ENCODE measurements at places on chromosomes 2 and 18. TPM values are rescaled to one million over a fixed set of nuclear protein-coding genes. Genes with fewer than 3 reads are reported as not detected.

SCYGR4 gene
- total RNA-seq, result not detected

EN1 gene
- total RNA-seq, result not detected

ATP5MC3 gene
- 142 TPM for total RNA-seq

MC5R gene
- total RNA-seq, result not detected

CFAP221 gene
- total RNA-seq, result 1.1 TPM

FAM237A gene
- not detected for total RNA-seq

C2orf15 gene
- 0.28 TPM for total RNA-seq

ANTXR1 gene
- total RNA-seq, result 8.8 TPM

TUBA3D gene
- total RNA-seq, result not detected

TCF23 gene
- total RNA-seq, result not detected

ABCG8 gene
- not detected for total RNA-seq

DNA sequence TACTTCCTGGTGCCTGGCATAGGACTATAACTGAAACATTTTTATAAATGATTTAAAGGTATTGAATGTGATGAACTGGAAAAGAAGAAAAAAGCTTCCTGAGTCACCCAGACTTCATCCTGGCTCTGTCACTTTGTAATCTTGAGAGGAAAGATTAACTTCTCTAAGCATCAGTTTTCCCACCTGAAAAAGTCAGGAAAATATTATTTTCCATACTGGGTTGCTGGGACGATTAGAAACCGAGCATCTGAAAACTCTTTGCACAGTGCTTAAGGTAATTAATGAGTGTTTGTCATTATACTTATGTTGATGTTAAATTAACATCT, 71.8 kb downstream of the FMNL2 start:
- DNase-seq, result no peak

DNA sequence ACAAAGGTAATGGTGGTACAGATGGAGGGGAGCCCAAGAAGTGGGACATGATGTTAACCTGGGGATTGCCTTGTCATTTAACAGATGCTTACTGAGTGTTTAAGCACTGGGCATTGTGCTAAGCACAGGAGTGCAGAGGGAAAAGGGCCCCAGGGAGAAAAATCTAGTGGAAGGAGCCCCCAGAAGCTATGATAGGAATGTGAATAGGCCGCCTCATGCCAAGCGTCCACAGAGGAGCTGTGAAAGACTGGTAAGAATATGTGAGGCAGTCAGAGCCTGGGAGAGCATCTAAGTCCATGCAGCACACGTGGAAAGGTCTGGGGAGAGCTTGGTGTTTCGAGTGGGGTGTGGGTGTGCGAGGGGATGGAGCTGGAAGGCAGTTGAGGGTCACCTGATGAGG, 5.5 kb downstream of the ZNF532 start:
- DNase-seq, result no peak

- DNase-seq, result no peak
These were observed 83.8 kb downstream of the ADAM23 start for GRCh38 chr2:206527153-206527552.

- DNase-seq, result no peak
These were observed 72.1 kb downstream of the PSMG2 start for GRCh38 chr18:12774982-12775381.

DNA sequence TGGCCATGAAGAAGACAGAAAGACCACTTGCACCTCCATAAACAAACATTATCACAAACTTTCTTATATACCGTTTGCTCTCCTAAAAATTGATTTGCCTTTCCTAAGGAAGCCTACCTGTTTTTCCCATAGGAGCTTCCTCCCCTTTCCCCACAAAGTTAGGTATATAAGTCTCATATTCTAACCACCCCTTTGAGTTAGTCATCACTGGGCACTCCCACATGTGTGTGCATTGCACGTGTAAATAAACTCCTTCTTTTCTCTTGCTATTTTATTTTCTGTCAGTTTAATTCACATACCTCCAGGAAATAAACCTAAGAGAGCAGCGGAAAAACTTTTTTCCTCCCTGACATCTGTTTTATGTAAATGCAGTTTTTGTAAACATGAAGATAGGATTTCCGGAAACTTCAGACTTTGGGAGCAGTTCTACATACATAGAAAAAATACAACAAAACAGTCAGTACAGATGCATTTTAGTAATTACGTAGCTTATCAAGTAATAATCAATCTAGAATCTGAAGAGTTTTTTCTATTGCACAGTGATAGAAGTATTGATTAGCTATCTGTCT, 46.6 kb downstream of the PLCL1 start:
- DNase-seq, result no peak

DNA sequence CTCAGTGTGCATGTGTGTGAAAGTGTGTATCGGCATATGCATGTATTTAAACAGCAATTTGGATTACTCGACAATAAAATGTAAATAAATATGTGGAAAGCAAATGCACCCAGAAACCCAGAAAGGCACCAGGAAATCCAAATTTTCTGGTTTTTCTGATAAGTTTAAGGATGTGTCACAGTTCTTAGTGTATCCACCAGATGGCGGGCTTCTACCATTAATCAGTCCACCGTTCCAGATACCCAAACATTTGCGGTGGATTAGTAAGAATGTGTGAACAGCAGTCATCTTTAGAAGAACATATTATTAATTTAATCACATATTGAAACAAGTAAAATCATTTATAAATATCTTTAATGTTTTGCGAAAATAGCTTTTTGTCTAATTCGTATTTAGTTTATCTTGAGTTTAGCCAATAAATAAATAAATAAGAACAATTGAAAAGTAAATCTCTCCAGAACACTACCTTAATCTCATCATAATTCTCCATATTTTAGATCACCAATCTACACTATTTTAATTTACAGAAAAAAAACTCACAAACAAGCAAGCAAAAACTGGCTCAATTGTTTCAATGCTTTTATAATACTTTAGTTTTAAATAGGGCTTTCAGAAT, 298.9 kb downstream of the DSEL start:
- peak; percentile 33 for DNase-seq

- DNase-seq, result no peak
These were observed 147.0 kb downstream of the NEDD4L start for GRCh38 chr18:58190842-58191530.

DNA sequence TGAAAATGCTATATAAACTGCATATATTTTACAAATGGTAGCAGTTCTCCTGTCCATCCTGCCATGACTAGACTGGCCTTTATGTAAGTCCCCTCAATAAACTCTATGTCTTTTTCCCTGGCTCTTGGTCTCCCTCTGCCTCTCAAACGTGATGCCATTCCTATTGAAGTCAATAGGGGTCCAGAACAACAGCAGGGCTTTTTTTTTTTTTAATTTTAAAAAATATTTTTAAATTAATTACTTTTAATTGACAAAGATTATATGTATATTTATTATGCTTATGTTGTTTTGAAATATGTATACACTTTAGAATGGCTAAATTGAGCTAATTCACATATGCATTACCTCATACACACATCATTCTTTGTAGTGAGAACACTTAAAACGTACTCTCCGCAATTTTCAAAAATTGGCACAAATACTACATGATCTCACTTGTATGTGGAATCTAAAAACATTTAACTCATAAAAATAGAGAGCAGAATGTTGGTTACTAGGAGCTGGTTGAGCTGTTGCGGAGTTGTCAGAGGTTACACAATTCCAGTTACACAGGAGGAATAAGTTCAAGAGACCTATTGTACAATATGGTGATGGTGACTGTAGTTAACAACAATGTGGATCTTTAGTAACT, 123.1 kb downstream of the LRRTM4 start:
- no peak for DNase-seq

- no peak for DNase-seq
These were observed 25.1 kb upstream of the ARHGAP25 start for GRCh38 chr2:68709421-68709911.

DNA sequence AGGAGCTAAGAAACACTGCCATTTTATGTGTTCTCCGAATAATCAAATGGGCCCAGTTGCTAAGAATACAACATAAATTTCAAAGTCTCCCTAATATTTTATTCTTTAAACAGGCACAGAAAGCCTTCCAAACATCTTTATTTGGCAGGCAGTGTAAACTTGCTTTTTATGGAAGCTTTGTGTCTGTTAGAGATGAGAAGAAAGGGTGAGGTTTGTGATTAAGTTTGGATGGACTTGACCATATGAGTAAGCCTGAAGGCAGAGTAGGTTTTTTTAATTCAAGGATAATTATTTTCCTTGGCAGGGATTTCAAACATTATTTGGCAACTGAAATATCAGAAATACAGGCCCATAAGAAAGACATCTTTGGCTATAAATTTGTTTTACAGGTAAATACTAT, 62.9 kb downstream of the COX7A2L start:
- DNase-seq, result no peak

DNA sequence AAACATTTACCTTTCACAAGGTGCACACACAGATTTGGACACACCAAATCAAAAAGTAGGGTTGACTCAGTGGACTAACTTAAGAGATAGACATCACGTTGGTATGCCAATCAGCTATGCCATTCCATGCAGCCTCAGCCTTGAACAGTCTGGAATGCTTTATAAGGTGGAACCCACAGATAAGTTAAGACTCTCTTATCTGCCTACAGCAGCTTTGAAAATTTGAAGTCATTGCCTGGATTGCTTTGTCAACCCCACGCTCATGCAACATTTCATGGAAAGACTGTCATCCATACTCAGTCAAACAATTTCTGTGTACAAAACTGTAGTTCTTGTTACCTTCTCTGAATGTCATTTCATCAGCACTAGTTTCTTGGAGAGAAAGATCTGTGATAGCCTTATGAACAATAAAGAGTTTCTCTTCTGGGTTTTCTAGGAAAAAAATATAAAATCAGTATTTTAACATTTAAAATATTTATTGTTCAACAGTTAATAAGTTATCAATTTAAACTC, 1.2 kb downstream of the ERMN start:
- DNase-seq, result no peak

DNA sequence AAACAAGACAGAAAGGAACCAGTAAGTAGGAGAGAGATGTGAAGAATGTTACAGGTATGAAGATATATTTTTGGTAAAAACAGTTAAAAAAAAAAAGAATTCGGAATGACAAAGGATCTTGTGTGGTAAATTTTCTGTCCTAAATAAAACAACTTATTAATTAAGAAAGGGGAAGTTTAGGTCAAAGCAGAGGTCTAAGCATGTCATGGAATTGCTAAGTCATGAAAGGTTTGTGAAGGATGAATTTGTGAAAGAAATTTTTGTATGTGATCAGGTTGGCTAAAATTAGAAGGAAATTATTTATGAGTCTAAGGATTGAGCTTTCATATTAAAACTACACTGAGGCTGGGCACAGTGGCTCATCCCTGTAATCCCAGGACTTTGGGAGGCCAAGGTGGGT, 11.1 kb upstream of the ALPG start:
- no peak for DNase-seq

GRCh38 chr2:174192664-174193063, 55.7 kb downstream of the OLA1 start:
- no peak for DNase-seq

DNA sequence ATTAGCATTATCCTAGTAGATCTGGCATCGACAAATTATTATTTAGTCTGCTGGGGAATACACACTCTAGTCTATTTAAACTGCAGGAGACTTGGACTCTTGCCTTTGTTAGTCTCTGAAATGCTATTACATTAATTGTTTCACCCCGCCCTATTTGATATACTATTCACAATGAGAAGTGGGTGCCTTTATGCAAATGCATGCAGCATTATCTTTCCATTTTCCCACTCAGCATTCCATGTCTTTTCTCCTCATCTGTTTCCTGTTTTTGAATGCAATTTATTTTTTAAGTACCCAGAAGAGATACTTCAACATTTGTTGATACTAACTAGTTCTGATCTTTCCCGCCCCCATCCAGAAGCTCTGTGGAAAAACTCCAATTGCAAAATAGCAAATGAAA, 395.3 kb upstream of the NXPH2 start:
- no peak for DNase-seq

DNA sequence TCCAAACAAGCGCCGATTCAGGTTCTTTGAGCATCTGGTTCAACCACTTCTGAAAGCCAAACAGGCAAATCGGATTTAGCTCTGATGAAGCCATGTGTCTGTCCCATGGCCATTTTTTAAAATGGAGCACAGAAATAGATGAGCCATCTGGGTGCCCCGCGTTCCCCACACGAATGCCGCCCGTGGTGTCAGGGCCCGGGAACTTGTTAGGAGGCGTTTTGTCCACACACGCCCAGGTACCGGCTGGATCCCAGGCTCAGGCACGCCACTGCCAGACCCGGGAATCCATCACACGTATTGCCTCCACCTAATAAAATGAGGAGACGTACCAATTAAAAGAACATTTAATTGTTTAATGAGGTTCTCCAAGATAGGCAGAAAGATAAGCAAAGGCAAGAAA, 374.4 kb upstream of the SALL3 start:
- no peak for DNase-seq

DNA sequence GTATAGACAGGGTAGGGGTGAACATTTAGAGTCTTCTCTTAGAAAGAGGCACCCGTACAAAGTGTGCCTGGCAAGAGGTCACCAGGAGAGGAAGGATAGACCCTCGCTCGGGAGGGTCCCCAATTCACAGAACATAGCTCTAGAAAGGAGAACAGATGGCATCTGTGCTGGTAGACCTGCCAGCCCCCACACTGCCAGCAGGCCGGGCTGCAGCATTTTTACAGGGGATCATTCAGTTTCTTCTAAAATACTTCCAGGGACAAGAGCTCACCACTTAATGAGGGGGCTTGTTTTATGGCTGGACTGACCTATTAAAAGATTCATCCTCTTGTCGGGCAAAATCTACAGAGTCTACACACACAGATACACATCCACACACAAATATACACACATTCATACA, 149.9 kb downstream of the SEPTIN10 start:
- DNase-seq, result no peak

DNA sequence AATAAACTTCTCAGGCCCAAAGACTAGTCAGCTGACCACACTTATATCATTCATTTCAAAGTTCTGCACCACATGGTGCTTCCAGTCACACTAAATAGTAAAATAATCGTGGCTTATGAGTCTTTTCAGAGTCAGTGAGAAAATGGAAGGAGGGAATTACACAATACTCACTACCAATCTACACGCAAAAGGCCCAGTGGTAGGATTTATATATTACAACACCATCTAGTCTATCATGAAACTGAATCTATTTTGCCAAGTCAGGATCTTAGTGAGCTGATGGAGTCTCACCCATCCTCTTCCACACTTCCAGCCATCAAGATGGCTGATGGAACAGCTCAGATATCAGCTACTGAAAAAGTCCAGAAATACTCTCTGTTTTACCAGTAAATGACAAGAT, 21.9 kb downstream of the INO80D start:
- DNase-seq, result no peak

DNA sequence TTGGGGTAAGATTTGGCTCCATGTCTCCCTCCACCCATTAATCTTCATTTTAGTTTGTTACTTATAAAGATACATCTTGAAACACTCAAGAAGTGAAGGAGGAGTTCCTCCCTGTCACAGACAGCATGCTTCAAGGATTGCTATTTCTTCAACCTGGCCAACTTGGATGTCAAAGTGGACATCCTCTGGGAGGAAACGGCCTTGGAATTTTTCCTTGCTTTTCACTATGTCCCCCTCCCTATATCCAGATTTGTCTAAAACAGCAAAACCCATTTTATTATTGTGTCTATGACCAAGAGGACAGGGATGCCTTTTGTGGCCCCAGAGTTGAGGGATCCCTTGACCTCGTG, 242.9 kb downstream of the LPIN1 start:
- no peak for DNase-seq

Data from pulmonary artery endothelial cell (primary cell).